ENCODE measurements at places on chromosomes 4 and X.
A peak's percentile ranks its signal among the peaks of the same experiment; 100 is the strongest.

GRCh38 chr4:45350438-45350837, 624.1 kb upstream of the GNPDA2 start:
- DNase-seq: no peak

DNA sequence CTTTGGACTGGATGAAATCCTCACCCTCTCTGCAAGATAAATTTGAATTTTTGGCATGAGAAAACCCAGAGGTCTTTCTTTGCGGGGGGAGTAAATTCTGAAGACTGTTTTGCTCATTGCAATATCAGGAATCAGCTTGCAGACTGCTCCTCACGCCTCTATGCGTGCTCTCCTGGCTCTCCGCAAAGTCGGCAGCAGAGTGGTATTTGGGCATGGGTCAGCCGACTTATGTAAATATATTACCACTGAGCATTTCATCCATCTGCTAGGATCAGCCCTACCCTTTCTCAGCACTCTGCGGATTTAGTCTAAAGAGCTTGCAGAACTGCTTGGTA, 288.0 kb downstream of the ASMT start:
- DNase-seq: no peak

GRCh38 chr4:98540803-98541202, 117.6 kb downstream of the TSPAN5 start:
- DNase-seq: no peak

GRCh38 chr4:8607603-8608481, 15.3 kb downstream of the CPZ start:
- no peak for DNase-seq

GRCh38 chr4:152820073-152820472, 40.3 kb downstream of the ARFIP1 start:
- DNase-seq: no peak

DNA sequence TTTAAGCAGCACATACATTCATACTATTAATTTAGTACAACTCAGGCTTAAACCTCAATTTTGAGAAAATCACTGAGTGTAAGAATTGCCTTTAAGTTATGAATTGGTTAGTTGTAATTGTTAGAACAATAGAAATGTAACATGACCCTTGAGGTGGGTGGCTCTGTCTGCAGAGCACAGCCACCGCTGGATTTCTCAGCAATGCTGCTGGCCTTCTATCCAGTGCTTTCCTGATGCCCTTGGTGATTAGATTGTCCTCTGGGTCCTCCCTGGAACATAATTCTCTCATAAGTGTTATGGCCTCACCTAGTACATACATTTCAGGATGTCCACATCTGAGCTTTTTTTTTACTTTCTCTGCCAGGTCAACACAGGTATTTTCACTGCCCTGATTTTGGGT, 213.2 kb downstream of the SLC7A11 start:
- no peak for DNase-seq

- DNase-seq: no peak
These were observed 7.5 kb upstream of the FGF5 start for GRCh38 chr4:80259012-80259411.

DNA sequence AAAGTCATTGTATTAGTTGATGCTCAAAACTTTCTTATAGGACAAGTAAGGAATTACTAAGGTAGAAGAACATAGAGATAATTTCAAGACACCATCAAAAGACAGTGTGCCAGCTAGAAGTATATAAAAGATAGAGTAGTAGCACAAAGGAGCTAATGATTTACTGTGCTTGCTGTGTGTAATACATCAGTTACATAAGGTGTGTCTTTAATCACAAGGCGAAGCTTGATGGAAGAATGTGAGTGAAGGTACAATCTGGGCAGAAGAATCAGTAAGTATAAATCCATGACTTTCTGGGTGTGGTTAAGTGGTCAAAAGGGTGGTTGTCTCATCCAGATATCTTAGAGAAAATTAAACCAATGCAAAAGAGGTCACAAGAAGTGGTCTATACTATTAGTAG, 95.1 kb upstream of the BOD1L1 start:
- DNase-seq: no peak

GRCh38 chr4:17670423-17670822, 56.0 kb downstream of the MED28 start:
- DNase-seq: no peak

DNA sequence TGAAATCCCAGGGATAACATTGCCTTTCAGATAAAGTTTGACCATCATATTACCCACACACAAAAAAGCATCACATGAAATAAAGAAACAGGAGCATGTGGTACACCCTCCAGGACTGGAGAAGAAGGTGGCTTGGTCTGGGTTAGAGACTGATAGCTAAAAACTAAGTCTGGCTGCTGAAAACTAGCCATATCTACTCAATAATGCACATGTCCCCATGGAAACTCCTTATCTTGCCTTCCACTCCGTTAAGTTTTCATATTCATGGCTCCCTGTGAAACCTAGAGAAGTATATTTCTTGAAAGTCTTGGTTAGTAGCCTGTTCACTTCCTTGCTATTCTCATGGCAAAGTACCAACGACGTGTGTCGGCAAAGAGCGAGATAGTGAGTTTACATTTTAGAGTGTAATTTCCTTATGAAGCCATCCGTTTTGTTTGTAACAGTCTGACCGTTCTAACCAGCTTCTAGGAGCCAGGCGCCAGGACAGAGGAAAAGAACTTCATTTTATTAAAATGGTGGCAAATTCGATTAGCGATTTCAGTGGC, 6.7 kb upstream of the DCTD start:
- no peak for DNase-seq

DNA sequence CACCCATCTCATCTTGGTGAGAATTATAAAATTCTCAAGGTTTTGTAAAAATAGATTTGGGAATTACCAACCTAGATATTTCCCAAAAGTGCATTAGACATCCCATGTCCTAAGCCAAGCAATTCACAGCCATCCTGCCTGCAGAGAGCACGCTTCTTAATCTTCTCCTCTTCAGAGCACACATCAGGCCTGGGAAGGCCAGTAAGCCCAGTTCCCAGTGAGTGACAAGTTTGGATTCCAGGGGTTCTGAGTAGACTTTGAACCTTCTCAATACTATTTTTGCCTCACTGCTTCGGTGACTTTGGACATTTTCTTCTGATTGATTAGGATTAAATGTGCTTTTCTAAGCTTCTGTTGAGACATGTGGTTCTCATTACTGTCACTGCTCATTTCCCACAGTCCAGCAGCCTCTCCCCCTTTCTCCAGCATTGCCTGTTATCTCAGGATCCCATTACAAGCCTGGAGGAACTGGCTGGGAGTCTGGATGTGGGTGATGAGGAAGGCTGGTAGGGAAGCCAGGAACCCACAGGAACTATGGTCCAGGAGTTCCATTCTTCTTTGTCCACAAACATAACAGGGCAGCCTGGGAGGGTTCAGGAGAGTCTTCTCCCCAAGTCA, 56.4 kb upstream of the TMEM150C start:
- DNase-seq: no peak

GRCh38 chr4:107793996-107794395, 30.7 kb upstream of the SGMS2 start:
- peak; percentile 43 for DNase-seq

GRCh38 chrX:109742722-109743121, 9.7 kb upstream of the ACSL4 start:
- no peak for DNase-seq

- no peak for DNase-seq
These were observed 349.5 kb downstream of the ZIC3 start for GRCh38 chrX:137915466-137915865.

- no peak for DNase-seq
These were observed 85.0 kb downstream of the ADRA2C start for GRCh38 chr4:3851211-3851610.

DNA sequence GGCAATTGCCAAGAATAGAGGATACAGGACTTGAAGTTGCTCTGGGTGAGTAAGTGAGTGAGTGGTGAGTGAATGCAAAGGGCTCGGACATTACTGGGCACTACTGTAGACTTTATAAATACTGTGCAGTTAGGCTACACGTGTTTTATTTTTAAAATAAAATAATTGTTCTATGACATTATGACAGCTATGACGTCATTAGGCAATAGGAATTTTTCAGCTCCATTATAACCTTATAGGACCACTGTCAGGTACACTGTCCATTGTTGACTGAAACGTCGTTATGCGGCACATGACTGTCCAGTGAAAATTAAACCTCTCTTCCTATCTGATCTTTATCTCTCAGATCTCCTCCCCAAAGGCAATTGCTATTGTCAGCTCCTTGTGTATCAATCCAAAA, 5.1 kb upstream of the TASL start:
- DNase-seq: no peak

DNA sequence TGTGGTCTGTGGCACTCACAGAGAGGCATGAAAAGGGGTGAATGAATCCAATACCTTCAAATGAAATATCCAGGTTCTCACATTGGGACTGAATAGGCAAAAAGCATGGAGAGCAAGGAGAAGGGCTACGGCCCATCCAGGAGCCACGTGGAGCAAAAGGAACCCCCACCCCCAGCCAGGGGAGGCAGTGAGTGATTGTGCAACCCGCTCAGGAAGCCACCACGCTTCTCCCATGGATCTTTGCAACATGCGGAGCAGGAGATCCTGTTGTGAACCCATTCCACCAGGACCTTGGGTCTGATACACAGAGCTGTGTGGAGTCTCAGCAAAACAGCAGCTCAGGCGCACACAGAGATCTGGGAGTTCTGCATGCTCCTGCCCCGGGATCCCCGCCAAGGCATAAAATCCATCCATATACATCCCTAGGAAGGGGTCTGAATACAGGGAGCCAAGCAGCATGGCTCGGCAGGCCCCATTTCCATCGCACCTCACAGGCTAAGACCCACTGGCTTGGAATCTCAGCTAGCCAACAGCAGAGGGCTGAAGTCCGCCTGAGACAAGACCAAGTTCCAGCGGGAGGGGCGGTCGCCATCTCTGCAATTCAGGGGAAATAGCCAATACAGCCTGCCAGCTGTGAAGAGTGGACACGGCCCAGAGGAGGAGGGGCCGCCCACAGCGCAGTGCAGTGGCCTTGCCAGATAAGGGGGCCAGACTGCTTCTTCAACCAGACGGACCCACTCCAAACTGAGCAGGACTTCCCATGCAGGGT, 80.2 kb downstream of the FGF16 start:
- no peak for DNase-seq

DNA sequence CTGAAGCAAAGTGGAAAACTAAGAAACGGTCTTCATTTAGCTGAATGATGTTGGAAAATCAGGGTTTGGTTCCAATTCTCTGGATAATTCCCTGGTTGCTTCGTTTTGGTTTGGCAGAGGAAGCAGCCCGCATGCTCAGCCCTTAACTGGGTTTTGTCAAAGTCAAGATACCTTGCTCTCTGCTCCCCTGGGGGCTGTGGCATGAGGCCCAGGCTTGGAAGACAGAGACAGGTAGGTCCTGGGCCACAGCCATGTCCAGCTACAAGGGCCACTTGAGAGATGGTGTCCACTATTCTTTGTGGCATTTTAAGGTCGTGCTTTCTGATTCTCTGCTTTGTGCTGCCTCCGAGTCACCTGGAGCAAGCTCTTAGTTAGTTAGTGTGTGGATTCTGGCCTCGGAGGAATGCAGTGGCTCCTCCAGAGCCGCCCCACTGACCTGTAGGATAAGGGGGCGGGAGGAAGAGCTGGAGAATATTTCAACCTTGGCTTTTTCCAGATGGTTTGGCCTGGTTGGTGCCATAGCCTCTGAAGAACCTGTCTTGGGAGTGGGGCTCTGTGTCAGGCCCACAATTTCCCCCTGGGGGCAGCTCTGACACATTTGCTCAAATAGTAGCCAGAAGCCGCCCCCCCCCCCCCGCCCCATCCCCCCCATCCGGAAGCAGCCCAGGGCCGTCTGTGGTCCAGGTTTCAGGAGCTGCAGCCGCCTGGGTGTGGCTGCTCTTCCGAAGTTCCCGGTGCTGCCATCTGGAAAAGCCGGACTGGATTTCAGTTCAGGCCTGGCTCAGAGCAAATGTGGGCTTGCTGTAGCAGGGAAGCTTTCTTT, 147.1 kb downstream of the NHS start:
- DNase-seq: peak; percentile 62

DNA sequence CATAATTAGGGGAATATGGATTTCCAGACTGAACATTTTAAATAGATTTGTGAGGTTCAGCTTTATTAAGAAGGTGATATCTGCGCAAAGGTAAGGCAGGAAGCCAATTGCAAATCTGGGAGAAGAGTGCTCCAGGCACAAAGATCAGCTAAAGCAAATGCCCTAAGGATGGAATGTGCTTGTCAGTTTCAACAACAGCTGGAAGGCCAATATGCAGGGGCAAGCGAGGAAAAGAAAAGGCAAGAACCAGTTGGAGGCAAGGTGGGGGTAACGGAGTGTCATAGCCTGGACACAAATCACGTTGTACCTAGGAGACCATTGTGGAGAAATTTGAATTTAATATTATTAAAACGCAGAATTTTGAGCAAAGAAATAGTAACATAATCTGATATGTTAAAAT, 1710.3 kb upstream of the PCDH7 start:
- no peak for DNase-seq

DNA sequence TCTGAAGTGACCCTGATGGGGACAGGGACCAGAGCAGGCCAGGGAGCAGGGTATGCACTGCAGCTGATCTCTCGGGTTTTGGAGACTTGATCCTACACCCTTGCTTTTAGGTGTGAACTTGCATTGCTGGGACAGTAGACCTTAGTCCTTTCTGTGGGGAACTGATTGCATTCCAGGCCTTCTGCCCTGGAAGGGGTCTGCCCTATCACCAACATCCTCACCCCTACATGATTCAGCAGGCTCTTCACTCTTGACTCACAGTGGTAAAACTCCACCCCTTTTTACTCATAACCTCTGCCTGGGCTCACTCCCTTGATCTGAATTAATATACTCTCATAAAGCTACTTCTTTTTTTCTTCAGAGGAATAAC, 6.6 kb upstream of the DDX60L start:
- no peak for DNase-seq

DNA sequence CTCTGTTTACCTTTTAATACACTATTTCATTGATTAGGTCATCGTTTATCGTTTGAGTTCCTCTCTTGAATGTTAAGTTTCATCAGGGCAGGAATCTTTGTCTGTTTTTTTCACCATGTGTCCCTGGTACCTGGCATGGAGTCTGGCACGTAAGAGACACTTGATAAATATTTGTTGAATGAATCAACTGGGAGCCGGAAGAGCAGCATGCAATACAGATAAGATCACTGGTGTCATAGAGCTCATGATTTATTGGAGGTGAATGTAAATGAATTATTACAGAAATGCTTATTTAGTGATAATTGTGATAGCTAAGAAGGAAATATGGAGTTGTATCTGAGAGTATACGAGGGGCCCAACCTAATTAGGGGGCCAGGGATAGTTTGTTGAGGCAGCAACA, 62.8 kb downstream of the UCHL1 start:
- DNase-seq: no peak

GRCh38 chr4:2792711-2793585, at the start of gene SH3BP2:
Gene SH3BP2, plus strand, starts transcription at chr4:2793085. Its CDS starts 27,533 bp downstream, at chr4:2820618.
- DNase-seq: peak; percentile 90

DNA sequence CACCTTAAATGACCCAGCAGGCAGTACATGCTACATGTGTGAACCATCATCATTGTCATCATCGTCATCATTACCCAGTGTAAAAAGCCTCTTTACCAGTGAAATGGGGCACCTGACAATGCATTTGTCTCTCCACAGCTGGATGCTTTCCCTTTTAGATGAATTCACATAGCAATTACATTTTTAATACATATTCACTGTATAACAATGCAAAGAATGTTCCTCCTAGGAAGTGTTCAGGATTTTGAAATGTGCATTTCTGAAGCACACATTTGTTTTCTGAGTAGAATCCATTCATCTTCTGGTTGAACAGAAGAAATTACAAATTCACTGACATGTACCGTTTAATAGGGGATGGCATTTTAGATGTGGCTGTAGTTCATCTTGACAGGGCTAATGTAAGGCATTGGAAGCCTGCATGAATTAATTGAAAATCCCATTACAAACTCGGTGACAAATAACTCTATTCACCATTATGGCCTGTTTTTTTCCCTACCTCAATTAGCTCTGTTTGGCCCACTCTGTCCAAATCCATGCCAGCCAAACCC, 111.1 kb downstream of the SH3RF1 start:
- no peak for DNase-seq
